ENCODE measurements at places on chromosomes 5 and 9.

DNA sequence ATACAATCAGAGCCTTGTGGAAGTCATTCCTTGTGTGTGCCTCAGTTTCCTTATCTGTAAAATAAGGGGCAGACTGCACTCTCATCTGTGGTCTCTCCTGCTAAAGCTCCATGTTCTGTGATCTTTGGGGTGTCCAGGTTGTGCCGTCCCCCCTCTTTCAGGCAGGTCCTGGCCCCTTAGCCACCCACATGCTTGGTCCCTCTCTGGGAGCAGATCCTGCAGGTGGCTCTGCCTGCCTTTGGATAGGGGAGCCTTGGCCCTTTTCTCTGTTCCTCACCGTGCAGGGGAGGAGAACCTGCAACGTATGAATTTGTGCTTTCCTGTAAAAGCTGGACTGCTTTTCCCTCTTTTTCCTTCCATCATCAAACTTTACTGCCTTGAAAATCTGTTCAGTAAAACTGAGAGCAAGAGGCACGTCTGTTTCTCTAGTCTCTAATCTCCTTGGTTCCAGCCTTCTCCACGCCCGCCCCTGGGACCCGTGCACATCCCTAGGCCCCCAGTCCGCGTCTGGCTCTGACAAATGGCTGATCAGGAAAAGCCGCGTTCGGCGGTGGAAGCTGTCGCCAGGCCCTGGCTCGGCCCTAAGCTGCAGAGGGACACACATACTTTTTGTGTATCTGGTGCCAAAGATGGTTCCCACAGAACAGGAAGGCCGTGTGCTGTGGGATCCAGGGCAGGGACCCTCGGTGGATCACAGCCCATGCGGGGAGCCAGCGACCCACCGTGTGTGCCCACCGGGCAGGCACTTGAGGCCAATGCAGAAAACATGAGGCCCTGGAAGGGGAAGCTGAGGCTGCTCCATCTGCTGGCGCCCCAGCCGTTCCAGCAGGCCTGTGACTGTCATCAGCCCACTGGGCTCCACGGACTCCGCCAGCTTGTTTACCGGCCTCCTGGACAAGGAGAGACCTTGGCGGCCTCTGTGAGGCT, 43.4 kb upstream of the COL5A1 start:
- DNase-seq = no peak

DNA sequence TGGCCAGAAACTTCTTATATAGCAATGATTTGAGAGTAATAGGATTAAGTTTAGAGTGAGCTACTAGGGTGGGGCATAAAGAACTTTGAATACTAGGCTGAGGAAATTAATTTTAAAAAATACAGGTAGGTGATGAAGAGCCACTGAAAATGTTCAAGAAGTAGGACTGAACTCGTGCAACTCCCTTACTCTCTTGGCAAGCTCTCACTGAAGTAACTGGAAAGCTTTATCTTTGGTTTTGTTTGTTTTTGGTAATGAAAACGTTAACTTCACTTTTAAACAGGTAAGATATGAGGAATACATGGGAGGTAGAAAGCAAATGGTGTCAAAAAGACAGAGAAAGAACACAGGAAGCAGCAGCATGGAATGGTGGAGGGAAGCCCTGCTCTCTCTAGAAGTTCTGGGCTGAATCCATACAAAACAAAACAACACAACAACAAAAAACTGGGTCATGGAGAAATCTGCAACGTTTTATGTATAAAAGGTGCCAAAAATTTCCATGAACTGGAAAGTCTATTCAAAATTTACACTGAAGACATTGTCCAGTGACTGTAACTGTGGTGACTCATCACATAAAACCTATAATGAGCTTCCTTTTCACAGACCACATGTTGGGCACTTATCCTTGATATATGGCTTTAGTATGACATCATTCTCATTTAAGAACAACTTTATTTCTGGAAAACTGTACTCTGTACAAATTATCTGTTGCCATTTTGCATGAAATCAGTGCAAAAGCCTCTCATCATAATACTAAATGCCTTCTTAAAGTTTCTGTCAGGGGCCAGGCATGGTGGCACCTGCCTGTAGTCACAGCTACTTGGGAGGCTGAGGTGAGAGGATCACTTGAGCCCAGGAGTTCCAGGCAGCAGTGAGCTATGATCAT, 91.2 kb upstream of the CHD1 start:
- no peak for DNase-seq

GRCh38 chr9:14956208-14956607, 46.0 kb upstream of the FREM1 start:
- no peak for DNase-seq

DNA sequence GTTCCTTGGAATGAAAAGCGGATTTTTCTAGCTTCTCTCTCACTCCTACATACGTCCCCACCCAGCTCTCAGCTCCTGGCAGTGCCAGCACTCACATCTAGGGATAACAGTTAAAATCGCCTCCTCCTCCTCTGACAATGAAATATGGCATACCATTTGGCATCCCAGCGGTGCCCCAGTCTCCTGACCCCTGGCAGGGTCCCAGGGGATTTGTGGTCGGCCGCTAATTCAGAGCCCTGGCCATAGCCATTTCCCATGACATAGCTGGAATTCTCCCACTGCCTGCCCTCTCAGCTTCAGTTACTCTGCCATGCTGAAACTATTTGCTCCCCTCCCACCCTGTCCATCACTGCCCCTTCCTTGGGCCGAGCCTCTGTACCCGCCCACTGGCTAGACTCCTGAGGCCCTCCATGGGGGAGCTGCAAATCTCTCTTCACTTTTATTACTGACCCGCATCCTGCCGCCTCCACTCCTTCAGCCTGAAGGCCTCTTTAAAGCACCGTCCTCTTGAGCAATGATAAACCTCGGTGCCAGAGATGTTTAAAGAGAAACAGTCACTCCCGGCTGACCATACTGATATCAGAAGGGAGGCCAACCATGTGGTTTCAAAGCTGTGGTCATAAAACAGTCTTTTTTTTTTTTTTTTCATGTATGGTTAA, 139.8 kb downstream of the SLIT3 start:
- no peak for DNase-seq

DNA sequence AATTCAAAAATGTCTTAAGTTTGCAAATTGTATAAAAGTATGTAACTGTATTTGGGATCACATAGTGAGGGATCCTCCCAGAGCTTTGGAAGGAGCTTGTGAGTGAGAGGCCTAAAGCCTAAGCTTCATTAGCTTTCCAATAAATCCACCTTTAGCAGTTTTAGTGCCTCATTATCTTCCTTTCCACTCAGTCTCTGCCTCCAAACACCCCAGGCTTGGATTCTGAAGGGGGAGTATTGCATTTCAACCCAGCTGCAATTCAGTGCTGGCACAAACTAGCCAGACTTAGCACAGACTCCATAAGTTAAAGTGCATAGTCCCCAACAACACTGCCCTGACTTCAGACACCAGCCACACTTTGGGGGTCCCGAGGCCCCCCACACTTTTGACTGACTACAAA, 113.5 kb downstream of the SMARCA2 start:
- DNase-seq = no peak

- no peak for DNase-seq
Observed at GRCh38 chr9:136536721-136537241, 9.1 kb downstream of the NOTCH1 start.
